ENCODE measurements at places on chromosomes 7 and 10.

DNA sequence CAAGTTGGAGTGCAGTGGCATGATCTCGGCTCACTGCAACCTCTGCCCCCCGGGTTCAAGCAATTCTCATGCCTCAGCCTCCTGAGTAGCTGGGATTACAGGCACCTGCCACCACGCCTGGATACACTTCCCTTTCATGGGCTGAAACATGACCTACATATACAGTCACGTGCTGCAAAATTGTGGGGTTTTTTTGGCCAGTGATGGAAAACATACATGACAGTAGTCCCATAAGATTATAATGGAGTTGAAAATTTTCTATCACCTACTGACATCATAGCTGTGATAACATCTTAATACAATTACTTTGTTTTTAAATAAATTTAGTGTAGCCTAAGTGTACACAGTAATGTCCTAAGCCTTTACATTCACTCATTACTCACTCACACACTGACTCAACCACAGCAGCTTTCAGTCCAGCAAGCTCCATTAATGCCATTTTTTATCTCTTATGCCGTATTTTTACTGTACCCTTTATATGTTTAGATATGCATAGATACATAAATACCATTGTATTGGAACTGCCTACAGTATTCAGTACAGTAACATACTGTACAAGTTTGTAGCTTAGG, 79.9 kb upstream of the TMEM196 start:
- DNase-seq, result no peak

DNA sequence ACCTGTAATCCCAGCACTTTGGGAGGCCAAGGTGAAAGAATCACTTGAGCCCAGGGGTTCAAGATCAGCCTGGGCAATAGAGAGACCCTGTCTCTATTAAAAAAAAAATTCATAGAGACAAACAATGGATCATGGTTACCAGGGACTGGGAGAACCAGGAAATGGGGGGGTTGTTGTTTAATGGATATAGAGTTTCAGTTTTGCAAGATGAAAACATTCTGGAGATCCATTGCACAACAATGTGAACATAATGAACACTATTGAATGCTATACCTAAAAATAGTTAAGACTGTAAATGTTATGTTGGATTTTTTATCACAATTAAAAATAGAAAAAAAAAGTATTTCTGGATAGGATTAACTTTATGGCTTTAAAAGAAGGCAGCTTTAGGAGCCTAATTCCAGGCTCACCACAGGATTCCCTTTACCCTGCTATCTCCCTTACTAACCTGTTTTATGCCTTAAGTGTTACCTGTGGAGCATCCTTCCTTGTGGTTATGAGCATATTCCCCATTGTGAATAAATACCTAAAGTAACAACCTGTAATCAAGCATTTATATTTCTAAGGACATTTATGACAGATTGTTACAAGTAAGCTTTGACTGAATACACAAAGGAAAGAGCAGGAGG, 45.1 kb upstream of the SGCE start:
- no peak for DNase-seq

DNA sequence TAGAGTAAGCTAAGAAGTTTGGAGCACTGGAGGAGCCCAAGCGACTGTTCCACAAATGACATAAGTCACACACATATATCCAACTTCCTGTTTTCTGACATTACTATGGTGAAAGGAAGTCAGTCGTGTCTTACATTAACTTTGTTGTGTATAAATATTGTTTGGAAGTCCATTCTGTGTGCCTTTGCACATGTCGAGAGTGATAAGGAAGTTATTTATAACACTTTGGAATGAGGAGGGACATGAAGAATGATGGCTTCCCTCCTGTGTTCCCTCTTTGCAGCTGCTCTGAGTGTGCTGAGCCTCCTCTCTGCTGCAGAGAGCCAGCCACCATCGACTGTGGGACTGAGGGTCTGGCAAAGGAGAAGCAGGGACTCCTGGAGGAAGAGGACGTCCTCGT, 40.4 kb upstream of the MGMT start:
- DNase-seq, result no peak

GRCh38 chr7:66379542-66380160, 174.5 kb downstream of the TPST1 start:
- no peak for DNase-seq

DNA sequence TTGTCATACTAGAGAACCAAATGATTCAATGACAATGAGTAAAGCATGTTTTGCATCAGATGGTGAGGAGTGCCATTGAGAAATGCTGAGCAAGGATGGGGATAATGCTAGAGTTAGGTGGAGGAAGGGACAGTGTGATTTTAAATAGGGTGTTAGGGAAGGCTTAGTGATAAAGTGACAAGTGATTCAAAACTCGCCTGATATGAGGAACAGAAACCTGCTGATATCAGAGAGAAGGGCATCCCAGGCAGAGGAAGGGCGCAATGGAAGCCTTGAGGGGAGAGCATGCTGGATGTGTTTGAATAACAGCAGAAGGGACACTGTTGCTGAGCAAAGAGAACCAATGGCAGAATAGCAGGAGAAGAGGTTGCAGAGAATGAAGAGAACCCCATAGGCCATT, 196.2 kb downstream of the NRG3 start:
- DNase-seq, result no peak

GRCh38 chr10:103064956-103065355, 128.1 kb downstream of the NT5C2 start:
- no peak for DNase-seq

DNA sequence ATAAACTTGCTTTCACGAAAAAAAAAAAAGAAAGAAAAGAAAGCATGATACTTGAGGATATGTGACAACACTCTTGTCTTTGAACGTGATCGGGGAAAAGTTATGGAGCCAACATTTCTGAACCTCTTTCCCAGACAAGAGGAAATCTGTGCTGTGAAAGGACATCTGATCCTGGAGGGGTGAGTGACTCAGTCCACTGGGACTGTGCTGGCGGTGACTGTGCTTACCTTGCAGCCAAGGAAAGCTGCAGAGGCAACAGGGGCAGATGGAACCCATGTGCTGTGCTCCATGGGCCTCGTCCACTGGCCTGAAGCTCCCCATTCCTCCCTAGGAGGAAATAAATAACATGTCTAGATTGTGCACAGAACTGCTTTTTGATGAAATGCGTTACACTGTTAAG, 116.5 kb upstream of the RAB11FIP2 start:
- DNase-seq, result no peak

GRCh38 chr7:143416565-143417149, 8.0 kb upstream of the EPHA1 start:
- DNase-seq, result no peak

DNA sequence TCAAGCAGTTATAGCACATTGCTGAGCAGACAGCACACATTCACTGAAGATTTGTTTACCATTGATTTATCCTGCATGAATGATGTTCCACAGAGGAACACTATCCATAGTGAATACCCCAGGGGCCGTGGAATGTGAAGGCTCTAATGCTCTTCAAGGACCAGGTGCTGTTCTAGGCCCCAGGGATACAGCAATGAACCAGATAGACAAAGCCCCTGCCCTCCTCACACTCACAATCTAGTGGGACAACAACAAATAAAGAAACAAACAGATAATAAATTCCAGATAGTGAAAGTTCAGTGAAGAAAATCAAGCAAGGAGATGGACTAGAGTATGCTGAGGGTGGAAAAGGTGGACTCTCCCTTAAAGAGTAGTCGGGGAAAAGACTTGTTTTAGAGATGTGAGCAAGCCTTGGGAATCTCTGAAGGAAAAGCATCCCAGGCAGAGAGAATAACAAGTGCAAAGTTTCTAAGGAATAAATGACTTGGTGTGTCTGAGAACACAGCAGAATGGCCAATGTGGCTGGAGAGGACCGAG, 117.7 kb downstream of the CCDC71L start:
- no peak for DNase-seq

DNA sequence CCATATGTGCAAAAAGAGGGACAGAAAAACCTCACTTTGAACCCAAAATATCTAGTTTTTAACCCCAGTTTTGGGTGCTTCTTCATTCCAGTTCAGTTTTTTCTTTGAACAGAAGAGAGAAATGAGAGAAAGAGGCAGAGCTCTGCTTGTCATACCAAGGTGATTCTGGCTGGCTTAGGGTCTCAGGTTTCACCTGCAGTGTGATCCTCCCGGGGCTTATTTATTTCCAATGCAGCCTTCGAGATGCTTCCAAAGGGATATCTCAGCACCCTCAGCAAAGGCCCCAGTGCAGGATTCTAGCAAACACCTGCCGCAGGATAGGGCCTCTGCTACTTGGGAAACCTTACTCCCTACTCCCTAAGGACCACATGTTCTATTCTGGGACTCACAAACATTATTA, 131.3 kb downstream of the WDR11 start:
- no peak for DNase-seq

- DNase-seq, result no peak
Measured at GRCh38 chr10:88896372-88896993, 16.4 kb downstream of the STAMBPL1 start.

- DNase-seq, result no peak
Measured at GRCh38 chr7:18684916-18685315, 189.4 kb downstream of the HDAC9 start.

DNA sequence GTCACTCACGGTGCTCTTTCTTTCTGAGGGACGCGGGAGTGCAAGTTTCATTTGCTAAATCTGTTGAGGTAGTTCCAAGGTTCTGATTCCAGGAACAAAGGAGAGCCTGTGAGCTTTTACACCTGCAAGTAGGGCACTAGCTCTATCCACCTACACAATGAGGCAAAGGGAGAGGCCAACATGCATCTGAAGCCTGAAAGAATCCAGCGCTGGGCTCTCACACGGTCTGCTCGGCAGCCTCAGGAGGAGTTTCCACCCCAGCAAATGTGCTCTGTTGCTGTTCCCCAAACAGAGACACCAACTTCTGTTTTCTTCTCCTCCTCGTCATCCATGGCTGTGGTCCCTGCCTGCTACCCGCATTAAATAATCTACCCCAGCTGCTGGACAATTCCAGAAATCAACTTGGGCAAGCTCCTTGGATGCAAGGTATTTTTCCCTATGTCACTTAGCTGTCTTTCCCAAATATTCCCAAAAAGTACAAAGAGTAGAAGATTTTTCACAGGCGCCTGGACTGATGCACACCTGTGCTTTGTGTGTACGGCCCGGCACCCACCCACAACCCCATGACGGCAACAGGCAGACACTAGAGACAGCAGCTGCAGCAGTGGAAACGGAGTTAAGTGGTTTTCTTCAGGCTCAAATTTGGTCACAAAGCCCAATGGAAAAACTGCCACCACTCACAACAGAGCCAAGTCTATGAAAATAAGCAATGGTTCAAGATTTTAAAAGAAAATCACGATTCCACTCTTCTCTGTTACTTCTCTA, 176.8 kb downstream of the ZMYND11 start:
- no peak for DNase-seq

DNA sequence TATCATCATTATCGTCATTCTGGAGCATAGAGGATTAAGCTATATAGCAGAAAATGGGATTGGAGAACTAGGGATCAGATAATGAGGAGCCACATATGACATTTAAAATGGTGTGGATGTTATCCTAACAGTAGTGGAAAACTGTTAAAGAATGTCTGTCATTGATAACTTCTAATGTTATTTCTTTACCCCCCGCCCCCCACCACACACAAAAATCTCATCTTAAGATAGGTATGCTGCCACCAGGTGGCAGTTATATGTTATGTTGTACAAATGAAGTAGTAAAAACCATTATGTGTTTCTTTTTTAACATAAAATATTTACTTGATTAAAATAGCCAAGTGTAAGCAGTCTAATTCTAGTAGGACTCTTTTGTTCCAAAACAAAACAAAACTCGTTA, 13.0 kb downstream of the AKAP9 start:
- DNase-seq, result no peak

DNA sequence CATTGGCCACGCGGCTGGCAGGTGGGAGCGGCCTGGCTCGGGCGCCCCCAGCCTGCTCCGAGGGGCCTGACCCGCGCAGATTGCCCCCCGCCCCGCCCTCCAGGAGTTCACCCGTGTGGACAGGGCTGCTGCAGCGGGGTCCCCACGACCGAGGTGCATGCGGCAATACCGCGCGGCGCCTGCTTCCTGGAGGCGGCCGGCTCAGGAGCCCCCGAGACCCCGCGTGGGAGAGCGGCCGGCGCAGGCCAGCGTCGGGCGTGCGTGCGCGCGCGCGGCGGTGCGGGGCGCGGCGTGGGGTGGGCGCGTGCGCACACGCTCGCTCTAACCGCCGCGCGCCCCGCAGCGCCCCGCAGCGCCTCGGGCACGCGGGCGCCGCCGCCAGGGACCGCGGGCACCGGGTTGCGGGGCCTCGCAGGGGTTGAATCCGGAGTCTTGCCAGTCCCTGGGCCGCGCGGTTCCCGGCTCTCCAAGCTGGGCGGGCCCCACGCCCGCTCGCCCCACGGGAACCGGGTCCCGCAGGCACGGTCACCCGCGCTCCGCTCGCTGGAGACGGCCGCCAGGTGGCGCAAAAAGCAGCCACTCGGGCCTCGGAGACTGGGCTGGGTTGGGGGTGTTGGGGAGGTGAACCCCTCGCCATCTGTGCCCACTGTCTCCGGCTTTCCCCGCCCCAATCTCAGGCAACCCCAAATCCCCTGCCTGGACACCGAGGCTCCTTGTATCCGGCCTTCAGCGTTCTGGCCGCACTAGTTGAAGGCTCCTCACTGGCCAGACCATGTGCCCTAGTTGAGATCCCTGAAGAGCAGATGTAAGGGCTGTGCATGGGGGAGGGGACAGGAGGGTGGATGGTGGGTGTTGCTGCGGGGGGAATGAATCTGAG, 1.3 kb upstream of the ACHE start:
- no peak for DNase-seq

DNA sequence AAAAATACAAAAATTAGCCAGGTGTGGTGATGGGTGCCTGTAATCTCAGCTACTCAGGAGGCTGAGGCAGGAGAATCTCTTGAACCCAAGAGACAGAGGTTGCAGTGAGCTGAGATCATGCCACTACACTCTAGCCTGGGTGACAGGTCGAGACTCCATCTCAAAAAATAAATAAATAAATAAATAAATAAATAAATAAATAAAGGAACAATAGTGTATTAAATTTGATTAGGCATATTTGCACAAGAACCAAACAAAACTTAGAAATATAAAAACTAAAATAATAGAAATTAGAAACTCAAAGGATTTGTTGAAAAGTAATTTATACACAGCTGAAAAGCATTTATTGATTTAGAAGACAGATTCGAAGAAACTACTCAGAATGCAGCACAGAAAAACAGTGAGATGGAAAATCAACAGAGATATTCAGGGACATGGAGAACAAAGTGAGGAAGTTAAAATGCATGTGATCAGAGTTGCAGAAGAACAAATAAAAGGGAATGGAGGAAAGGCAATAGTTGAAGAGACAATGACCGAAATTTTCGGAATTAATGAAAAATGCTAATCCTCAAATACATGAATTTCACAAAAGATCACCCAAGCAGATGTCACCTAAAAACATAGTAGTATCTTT, 17.7 kb downstream of the IFIT3 start:
- no peak for DNase-seq

DNA sequence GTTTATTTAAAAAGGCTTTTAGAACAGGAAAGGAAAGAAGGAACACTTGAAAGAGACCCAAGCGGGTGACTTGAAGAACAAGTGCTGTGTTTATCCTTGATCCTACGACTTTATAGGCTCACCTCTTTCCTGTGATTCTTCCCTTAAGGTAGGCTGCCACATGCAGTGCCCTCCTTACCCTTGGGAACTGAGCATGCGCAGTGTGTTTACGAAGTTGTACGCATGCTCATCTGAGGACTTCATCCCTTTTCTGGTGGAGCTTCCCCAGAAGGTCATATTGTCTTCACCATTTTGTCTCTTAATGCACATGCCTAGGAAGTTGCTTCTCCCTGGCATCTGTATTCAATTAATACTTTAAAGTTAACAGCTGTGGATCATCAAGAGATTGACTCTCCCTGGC, 49.9 kb upstream of the VOPP1 start:
- DNase-seq, result no peak
